ENCODE measurements at places on chromosomes 6 and 20. TPM values are rescaled to one million over a fixed set of nuclear protein-coding genes. Genes with fewer than 3 reads are reported as not detected.

The ZC3H12D gene
- 48.7 TPM for total RNA-seq

DNA sequence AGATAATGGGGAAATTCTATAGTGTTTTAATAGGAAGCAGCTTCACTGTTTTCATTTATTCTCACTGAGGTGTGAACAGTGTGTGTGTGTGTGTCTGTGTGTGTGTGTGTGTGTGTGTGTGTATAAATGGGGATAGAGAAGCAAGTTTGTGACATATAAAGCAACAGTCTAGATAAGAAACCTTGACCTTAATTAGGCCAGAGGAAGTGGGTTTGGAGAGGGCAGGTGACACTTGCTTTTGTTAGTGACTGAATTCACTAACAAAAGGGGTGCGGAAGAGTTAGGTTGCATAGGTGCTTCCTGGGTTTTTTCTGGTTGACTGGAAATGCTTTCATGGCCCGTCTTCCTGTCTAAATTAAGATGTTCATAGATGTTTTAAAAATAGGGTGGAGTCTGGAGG is 515.7 kb upstream of the FLRT3 start:
- no peaks in the 10 kb centered on the region for H3K36me3 ChIP-seq
- no peak overlapping the region for H3K27ac ChIP-seq
- DNase-seq = no peak
- peaks cover 2% of the 10 kb centered on the region for H3K27me3 ChIP-seq

The SPTLC3 gene
- total RNA-seq = not detected

GRCh38 chr20:53990768-53991450 is 79.5 kb downstream of the BCAS1 start:
- H3K4me3 ChIP-seq = no peak overlapping the region
- H3K27ac ChIP-seq = no peak overlapping the region
- no peaks in the 10 kb centered on the region for H3K36me3 ChIP-seq
- no peak for DNase-seq
- H3K27me3 ChIP-seq = no peaks in the 10 kb centered on the region

- no peak overlapping the region for H3K4me3 ChIP-seq
- H3K4me1 ChIP-seq = peaks cover 8% of the 10 kb centered on the region
- no peak overlapping the region for H3K27ac ChIP-seq
- DNase-seq = no peak
- peaks cover 14% of the 10 kb centered on the region for H3K27me3 ChIP-seq
Observed at GRCh38 chr6:26307850-26308249, 57.1 kb upstream of the BTN3A2 start.

The HLA-F gene
- 1.9 TPM for total RNA-seq

DNA sequence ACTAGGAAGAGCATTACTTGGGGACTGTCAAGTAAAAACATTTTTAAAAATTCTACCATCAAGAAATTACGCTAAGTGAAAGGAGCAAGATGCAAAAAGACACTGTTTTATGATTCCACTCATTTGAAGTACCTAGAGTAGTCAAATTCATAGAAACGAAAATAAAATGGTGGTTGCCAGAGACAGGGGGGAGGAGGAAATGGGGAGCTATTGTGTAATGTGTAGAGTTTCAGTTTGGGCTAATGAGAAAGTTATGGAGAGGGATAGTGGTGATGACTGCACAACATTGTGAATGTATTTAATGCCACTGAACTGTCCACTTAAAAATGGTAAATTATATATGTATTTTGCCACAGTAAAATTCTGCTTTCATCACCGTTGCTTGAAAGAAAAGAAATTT is 83.8 kb downstream of the UST start:
- H3K4me1 ChIP-seq = peaks cover 5% of the 10 kb centered on the region
- no peak overlapping the region for H3K27ac ChIP-seq
- no peak overlapping the region for H3K4me3 ChIP-seq
- no peaks in the 10 kb centered on the region for H3K36me3 ChIP-seq
- no peak for DNase-seq

The PRSS35 gene
- total RNA-seq = 26.6 TPM

GRCh38 chr6:147841547-147842148 is 333.2 kb downstream of the SAMD5 start:
- peaks cover 3% of the 10 kb centered on the region for H3K4me1 ChIP-seq
- no peaks in the 10 kb centered on the region for H3K36me3 ChIP-seq
- H3K4me3 ChIP-seq = no peak overlapping the region
- DNase-seq = no peak

GRCh38 chr20:45080867-45081624 is 19.9 kb downstream of the KCNS1 start:
- DNase-seq = no peak
- H3K27ac ChIP-seq = no peak overlapping the region

DNA sequence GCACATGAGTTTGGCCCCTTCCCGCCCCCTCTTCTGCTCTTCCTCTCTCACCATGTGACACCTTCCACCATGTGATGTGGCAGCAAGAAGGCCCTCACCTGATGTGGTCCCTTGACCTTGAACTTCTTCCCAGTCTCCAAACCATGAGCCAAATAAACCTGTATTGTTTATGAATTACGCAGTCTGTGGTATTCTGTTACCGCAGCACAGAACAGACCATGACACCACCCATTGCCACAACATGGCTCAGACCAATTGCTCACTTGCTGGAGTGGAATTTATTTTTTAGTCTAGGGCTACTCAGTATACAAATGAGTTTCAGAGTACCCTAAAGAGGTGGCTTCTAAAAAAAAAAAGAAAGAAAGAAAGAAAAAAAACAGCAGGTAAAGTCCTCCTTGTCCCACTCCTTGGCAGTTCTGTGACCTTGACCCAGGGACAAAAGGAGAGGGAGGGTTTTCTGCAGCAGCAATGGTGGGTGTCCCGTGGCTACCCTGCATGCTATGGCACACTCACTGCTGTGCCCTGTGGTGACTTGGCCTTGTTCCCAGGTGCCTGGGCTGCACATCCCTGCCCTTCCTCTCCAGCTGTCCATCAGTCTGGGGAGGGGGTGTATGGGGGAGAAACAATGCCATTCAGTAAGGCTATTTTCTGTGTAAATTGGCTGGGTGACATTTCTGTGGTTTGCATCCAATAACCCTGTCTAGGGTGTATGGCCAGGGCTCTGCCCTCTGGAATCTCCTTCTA is 5.4 kb upstream of the VSX1 start:
- peaks cover 9% of the 10 kb centered on the region for H3K4me1 ChIP-seq
- no peak overlapping the region for H3K4me3 ChIP-seq
- H3K36me3 ChIP-seq = peaks cover 19% of the 10 kb centered on the region
- H3K27me3 ChIP-seq = peaks cover 34% of the 10 kb centered on the region
- no peak overlapping the region for H3K27ac ChIP-seq

DNA sequence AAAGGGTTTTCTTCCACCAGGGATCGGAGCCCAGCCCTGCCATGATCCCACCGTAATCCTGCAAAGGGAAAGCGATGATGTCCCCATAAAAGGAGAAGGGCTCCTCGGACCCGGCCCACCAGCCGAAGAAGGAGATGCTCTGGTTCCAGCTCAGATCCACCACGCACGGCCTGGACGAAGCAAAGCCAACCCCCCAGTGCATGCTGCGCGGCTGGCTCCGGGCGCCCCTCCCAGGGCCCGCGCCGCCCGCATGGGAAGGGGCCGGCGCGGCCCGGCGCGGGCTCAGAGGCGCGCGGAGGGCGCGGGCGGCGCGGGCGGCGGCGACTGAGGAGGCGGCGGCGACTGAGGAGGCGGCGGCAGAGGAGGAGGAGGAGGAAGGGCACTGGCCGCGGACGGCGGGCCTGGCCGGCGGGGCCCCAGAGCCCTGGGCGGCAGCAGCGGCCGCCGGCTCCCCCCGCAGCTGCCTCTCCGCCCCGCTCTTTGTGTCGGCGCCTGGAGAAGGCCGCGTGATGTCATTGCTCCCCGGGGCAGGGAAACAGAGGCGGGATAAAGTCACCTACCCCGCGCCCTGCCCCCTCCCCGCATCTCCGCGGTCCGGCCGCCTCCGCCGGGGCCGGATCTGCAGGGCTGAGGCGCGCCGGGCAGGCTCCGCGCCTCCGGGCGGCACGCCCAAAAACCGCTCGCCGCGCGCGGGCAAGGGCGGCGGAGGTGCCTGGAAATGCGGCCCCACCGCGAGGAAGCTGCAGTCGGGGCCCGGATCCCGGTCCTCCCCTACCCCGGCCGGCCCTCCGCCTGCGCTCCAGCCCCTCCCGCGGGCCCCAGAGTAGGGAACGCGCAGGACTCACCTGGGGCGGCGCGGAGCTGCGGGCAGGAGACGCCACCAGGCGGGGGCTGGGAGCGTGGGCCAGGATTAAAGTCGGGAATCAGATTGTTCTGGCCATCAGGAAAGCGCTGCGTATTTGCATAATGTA is at the start of gene FAXC:
FAXC (minus strand) TSS at position 504 of the 971 bp plus-strand sequence; CDS start at position 202, 302 bp downstream.
- H3K4me3 ChIP-seq = peak within 1 kb of the TSS; percentile 92
- H3K36me3 ChIP-seq = no peaks in the 10 kb centered on the region
- peaks cover 9% of the 10 kb centered on the region for H3K4me1 ChIP-seq
- peak; percentile 73 for DNase-seq

DNA sequence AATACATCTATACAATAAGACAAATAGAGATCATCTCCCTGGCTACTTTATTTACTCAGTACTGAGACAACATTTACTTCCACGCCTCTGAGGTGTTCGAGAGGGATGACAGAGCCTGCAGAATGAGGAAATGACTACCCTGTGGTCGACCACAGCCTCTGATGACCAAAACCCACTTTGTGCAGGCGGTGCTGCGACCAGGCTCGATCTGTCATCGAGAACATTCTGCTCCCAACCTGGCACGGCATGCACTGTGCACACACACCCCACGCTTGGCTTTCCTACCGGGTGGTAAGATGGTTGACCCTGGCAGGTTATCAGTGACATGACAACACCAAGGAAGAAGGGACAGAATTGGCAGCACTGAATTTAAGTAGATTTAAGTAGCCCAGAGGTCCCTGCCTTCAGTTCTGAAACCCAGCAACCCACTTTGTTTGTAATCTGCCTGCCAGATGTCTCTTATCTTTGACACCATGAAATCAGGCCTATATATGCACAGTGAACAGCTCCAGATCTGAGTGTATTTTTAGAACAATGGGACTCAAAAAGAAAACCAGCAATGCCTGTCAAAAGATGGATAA is 42.6 kb downstream of the TTI1 start:
- no peak for DNase-seq
- H3K4me1 ChIP-seq = peaks cover 61% of the 10 kb centered on the region
- H3K27me3 ChIP-seq = peaks cover 2% of the 10 kb centered on the region
- H3K36me3 ChIP-seq = no peaks in the 10 kb centered on the region
- H3K27ac ChIP-seq = peak overlapping the region; percentile 84
- peak overlapping the region; percentile 17 for H3K4me3 ChIP-seq

GRCh38 chr20:61769286-61769832 is 296.3 kb downstream of the TAF4 start:
- no peak overlapping the region for H3K27ac ChIP-seq
- peaks cover 7% of the 10 kb centered on the region for H3K27me3 ChIP-seq
- no peak for DNase-seq
- no peak overlapping the region for H3K4me3 ChIP-seq

GRCh38 chr6:157530126-157530525 is 149.1 kb downstream of the ZDHHC14 start:
- H3K27me3 ChIP-seq = peaks cover 3% of the 10 kb centered on the region
- H3K4me1 ChIP-seq = peaks cover 25% of the 10 kb centered on the region
- DNase-seq = no peak
- H3K27ac ChIP-seq = no peak overlapping the region

DNA sequence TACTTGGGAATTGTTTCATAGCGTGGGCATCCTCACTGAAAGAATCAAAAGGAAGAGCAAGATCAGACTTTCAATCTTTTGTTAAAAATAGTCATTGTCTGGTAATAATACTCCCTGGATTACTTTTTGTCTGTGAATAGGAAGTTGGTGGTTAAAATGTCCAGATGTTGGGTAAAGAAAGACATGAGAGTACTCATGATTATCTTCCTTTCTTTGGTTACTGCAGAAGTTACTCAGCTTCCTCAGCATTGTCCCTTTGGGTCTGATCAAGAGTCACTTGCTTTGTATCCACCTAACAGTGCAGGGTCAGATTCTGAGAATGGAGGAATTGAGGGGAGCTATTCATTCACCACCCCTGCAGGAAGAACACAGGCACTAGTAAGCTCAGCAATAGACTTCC is 54.6 kb downstream of the RIN2 start:
- no peaks in the 10 kb centered on the region for H3K27me3 ChIP-seq
- peaks cover 13% of the 10 kb centered on the region for H3K36me3 ChIP-seq
- no peak for DNase-seq
- H3K4me1 ChIP-seq = peaks cover 5% of the 10 kb centered on the region
- H3K27ac ChIP-seq = no peak overlapping the region

GRCh38 chr20:36199345-36200257 is 36.7 kb upstream of the AAR2 start:
- peaks cover 7% of the 10 kb centered on the region for H3K4me1 ChIP-seq
- H3K4me3 ChIP-seq = peak overlapping the region; percentile 36
- H3K27ac ChIP-seq = peak overlapping the region; percentile 77
- DNase-seq = peak; percentile 91
- H3K27me3 ChIP-seq = peaks cover 5% of the 10 kb centered on the region
- H3K36me3 ChIP-seq = peaks cover 10% of the 10 kb centered on the region

The MCCD1 gene
- total RNA-seq = not detected

The BMP6 gene
- 0.25 TPM for total RNA-seq

DNA sequence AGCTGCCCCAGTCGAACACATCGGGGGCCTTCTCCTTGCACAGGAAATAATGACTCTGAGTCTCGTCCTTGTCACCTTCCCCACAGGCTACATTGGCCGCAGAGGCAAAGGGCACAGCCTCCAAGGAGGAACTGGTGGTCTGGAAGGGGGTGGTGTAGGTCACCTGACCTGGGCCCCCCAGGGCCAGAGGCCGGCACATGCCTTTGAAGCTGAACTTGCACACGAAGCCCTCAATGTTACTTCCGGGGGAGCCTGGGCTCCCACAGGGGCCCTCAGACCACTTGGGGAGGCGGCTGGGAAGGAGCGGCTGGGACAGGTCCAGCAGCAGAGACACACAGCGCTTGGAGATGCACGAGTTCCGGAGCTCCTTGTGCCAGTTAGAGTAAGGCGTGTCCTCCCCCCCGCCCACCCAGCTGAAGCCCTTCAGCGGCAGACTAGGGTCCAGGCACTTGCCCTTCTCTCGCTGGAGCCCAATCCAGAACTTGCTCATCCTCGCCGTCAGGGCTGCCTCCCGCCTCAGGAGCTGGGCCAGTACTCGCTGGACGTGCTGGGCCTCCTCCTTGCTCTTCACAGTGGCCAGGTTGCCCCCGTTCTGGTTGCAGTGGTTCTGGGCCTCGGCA is 578 bp downstream of the CD93 start:
- no peak overlapping the region for H3K4me3 ChIP-seq
- DNase-seq = no peak
- H3K36me3 ChIP-seq = no peaks in the 10 kb centered on the region

All from glutamatergic neuron (in vitro differentiated cells).